Activated T-helper 2 cell treated with anti-CD3 and anti-CD28 coated beads, Interferon-gamma antibody, Interleukin-2, Interleukin-4, amounts not matched to agents 10 μg/mL and 5 μg/mL and 100 μg/mL, durations not matched to agents 14 hours and 24 hours and 36 hours (primary cell): ENCODE measurements at places on chromosomes 16 and 17.

GRCh38 chr17:65013613-65014391, 42.7 kb downstream of the GNA13 start:
- H3K4me3 ChIP-seq: no peak overlapping the region
- DNase-seq: no peak
- H3K36me3 ChIP-seq: peaks cover 81% of the 10 kb centered on the region
- no peaks in the 10 kb centered on the region for H3K27me3 ChIP-seq
- H3K4me1 ChIP-seq: peaks cover 58% of the 10 kb centered on the region

DNA sequence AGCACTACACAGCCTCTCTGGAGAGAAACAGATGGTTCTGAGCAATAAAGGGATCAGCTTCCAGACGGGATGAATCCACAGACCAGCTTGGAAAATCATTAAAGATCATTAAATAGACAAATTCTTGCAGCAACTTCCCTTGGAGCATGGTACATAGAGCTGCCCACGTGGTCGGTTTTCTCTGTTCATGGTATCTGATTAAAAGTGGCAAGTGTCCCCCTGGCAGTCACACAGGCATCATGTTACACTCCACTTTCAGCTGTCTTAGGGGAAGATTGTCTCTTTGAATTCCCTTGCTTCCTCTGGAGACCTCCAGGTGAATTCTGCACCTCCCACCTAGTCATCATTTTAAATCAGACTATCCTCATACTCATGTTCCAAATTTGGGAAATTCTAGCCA, 92.2 kb upstream of the CACNG3 start:
- H3K27ac ChIP-seq: no peak overlapping the region
- H3K36me3 ChIP-seq: peaks cover 15% of the 10 kb centered on the region
- DNase-seq: no peak
- H3K4me3 ChIP-seq: no peak overlapping the region

- H3K36me3 ChIP-seq: no peaks in the 10 kb centered on the region
- no peak overlapping the region for H3K27ac ChIP-seq
- peaks cover 8% of the 10 kb centered on the region for H3K4me1 ChIP-seq
- DNase-seq: no peak
- no peaks in the 10 kb centered on the region for H3K27me3 ChIP-seq
Measured at GRCh38 chr16:8877894-8878522, 4.1 kb upstream of the LITAFD start.

GRCh38 chr17:2025220-2025621, at the start of gene RTN4RL1:
Gene RTN4RL1, minus strand, starts transcription at chr17:2025334. Its CDS starts 469 bp downstream, at chr17:2024865.
- peaks cover 5% of the 10 kb centered on the region for H3K4me1 ChIP-seq
- DNase-seq: peak; percentile 73
- H3K36me3 ChIP-seq: no peaks in the 10 kb centered on the region

GRCh38 chr17:7436556-7437368, 1.5 kb downstream of the TMEM102 start:
- H3K27me3 ChIP-seq: peaks cover 20% of the 10 kb centered on the region
- H3K27ac ChIP-seq: peak overlapping the region; percentile 95
- H3K4me1 ChIP-seq: peaks cover 30% of the 10 kb centered on the region
- H3K4me3 ChIP-seq: peak overlapping the region; percentile 85

DNA sequence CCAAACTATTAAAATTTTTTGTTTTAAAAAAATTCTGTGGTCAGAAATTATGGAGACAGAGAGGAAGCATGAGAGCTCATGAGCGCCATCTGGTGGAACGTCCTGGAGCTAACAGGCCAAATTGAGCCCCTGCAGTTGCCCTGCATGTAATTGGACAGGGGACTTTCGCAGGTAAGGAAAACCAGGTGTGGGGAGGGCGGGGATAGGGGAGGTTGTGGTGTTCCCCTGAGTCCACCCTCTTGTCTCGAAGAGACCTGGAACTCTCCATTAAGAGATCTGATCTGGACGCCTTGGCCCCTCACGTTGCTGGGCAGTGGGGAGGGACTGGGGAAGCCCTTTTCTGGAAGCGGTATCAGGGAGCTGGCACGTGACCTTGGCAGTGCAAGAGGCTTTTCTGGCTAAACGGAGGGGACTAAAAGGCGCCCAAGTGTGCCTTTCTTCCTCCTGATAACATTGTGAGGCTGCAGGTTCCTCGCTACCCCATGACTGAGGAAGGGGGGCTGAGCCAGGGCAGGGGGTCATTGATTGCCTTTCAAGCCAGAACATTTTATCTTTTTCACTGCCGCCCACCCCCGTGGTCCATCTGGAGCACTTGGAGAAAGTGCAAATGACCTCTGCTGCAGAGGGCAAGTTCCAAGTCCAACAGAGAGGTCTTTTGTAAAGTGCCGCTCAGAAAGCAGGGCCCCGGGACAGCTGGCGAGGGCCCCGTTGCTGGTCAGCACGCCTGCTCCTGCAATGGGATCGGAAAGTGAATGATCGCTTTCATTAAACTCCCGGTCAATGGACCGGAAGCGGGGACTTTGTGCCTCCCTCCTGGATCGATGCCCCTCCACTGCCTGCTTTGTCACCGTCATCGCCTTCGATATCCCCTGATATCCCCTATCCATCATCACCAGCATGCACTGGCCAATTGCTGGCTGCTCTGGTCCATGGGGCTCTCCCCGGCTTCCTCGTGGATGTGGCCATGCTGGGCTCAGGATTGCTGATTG, 18.4 kb downstream of the PDILT start:
- peak; percentile 10 for DNase-seq
- peaks cover 4% of the 10 kb centered on the region for H3K27me3 ChIP-seq
- no peak overlapping the region for H3K4me3 ChIP-seq
- H3K36me3 ChIP-seq: no peaks in the 10 kb centered on the region

- no peak overlapping the region for H3K27ac ChIP-seq
- H3K4me1 ChIP-seq: peaks cover 7% of the 10 kb centered on the region
- peaks cover 44% of the 10 kb centered on the region for H3K27me3 ChIP-seq
- DNase-seq: no peak
Measured at GRCh38 chr16:86595983-86596605, 17.7 kb downstream of the FOXL1 start.

DNA sequence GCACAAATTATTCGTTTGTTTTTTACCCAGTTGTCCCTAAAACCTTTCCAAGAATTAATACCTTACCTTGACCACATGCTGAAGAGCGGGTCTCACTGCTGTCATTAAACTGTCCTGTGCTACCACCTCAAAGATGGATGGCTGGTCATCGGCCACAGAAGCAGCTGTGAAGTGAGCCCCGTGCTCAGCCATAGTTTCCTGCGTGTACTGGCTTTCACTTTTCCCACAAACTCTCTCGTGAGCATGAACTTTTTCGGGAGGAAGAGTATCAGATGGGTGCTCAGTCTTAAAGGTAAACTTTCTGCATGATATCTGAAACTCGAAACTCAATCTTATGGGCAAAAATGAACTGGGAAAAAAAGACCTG, 558 bp downstream of the PEX12 start:
- DNase-seq: no peak
- peaks cover 18% of the 10 kb centered on the region for H3K36me3 ChIP-seq
- H3K27me3 ChIP-seq: peaks cover 2% of the 10 kb centered on the region

GRCh38 chr17:81053041-81053970, 18.4 kb downstream of the BAIAP2 start:
- H3K36me3 ChIP-seq: no peaks in the 10 kb centered on the region
- DNase-seq: no peak
- no peak overlapping the region for H3K4me3 ChIP-seq
- H3K4me1 ChIP-seq: peaks cover 6% of the 10 kb centered on the region

GRCh38 chr17:35064516-35065215, 1.2 kb upstream of the RFFL start:
- no peak for DNase-seq
- H3K27me3 ChIP-seq: no peaks in the 10 kb centered on the region
- peaks cover 45% of the 10 kb centered on the region for H3K36me3 ChIP-seq
- peak overlapping the region; percentile 75 for H3K27ac ChIP-seq
- H3K4me1 ChIP-seq: peaks cover 58% of the 10 kb centered on the region
- no peak overlapping the region for H3K4me3 ChIP-seq

DNA sequence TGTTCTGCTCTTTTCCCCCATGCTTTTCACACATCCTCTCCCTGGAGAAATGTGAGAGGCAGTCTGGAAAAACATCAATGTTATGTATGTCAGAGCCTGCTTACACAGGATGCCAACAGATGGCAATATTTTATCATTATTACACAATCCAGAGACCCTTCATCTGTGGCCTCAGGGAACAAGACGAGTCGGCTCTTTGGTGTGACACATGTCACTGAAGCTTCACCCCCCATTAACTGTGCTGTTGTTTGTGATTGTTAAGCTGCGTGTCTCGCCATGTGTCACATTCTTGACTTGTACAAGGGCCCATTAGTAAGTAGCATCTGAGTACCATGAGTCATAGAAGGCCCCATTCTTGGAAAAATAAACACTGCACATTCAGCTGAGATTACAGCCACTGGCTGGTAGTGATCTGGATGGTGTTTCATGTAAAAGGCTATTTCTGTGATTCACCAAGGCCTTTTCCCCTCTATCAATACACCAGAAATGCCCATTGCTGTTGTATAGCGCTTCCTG, 682.1 kb upstream of the SOX9 start:
- no peak overlapping the region for H3K27ac ChIP-seq
- H3K27me3 ChIP-seq: no peaks in the 10 kb centered on the region
- DNase-seq: no peak
- H3K36me3 ChIP-seq: no peaks in the 10 kb centered on the region

- H3K4me1 ChIP-seq: no peaks in the 10 kb centered on the region
- DNase-seq: no peak
- H3K27me3 ChIP-seq: peaks cover 16% of the 10 kb centered on the region
- H3K27ac ChIP-seq: no peak overlapping the region
Measured at GRCh38 chr16:78645657-78646056, 546.2 kb downstream of the WWOX start.

- no peak for DNase-seq
- peaks cover 3% of the 10 kb centered on the region for H3K36me3 ChIP-seq
- peaks cover 12% of the 10 kb centered on the region for H3K27me3 ChIP-seq
- H3K27ac ChIP-seq: no peak overlapping the region
- H3K4me3 ChIP-seq: peak overlapping the region; percentile 20
- H3K4me1 ChIP-seq: peaks cover 13% of the 10 kb centered on the region
Measured at GRCh38 chr17:44901411-44901921, 2.2 kb upstream of the EFTUD2 start.

- H3K4me1 ChIP-seq: no peaks in the 10 kb centered on the region
- H3K27ac ChIP-seq: no peak overlapping the region
- no peaks in the 10 kb centered on the region for H3K27me3 ChIP-seq
- DNase-seq: no peak
Measured at GRCh38 chr16:86396901-86397311, 113.4 kb upstream of the FOXF1 start.

DNA sequence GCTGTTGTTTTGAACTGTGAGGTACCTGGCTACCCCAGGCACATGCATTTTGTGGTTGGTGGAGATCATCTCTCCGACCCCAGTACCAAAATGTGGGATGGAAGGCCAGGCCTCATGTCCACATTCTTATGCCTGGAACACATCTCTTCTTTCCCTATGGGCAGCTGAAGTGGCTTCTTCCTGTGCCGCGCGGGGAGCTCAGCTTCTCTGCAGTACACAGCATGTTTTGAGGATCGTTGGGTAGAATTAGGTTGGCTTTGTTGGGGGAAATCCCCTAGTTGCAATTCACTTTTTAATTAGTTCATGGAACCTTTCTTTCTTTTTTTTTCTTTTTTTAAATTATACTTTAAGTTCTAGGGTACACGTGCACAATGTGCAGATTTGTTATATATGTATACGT, 242.1 kb downstream of the MSI2 start:
- H3K27ac ChIP-seq: no peak overlapping the region
- H3K36me3 ChIP-seq: no peaks in the 10 kb centered on the region
- no peak overlapping the region for H3K4me3 ChIP-seq
- no peaks in the 10 kb centered on the region for H3K27me3 ChIP-seq

DNA sequence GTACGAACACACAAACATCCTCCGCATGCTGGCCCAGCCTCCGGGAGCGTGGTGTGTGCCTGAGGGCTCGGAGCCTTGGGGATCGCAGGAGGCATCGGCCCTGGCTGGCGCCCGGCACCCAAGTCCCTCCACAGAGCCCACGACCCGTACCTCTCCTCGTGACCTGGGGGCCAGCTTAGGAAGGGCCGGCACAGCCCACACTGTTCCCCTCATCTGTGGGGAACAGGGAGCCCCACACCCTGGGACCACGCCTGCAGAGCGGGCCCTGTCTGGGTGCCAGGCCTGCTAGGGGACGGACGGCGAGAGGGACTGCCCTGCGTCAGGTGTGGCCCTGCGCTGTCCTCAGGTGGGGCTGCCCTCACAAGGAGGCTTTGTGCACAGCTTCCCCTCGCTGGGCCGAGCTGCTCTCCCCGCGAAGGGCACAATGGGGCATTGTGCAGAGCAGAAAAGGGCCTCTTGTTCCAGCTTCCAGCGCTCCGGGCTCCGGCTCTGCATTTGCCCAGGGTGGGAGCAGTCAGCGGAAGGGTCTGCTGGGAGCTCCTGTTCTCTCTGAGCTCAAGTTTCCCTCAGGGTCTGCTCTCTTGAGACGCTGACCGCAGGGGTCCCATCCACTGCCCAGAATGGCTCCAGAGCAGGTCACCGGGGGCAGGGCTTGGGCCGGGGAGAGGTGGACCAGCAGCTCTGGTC, 1.7 kb upstream of the LMF1 start:
- peaks cover 8% of the 10 kb centered on the region for H3K4me1 ChIP-seq
- H3K36me3 ChIP-seq: peaks cover 7% of the 10 kb centered on the region
- no peak for DNase-seq
- H3K4me3 ChIP-seq: no peak overlapping the region

- H3K27me3 ChIP-seq: no peaks in the 10 kb centered on the region
- no peaks in the 10 kb centered on the region for H3K4me1 ChIP-seq
- DNase-seq: no peak
- H3K4me3 ChIP-seq: no peak overlapping the region
Measured at GRCh38 chr16:61569028-61569427, 467.2 kb downstream of the CDH8 start.

DNA sequence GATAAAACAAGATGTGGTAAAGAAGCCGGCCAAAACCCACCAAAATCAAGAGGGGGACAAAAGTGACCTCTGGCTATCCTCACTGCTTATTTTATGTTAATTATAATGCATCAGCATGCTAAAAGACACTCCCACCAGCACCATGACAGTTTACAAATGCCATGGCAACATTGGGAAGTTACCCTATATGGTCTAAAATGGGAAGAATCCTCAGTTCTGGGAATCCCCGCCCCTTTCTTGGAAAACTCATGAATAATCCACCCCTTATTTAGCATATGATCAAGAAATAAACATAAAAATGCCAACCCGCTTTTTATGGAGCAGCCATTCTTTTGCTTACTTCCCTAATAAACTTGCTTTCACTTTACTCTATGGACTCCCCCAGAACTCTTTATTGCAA, 25.6 kb downstream of the CMTR2 start:
- H3K27me3 ChIP-seq: peaks cover 23% of the 10 kb centered on the region
- no peak overlapping the region for H3K27ac ChIP-seq
- H3K36me3 ChIP-seq: no peaks in the 10 kb centered on the region
- no peaks in the 10 kb centered on the region for H3K4me1 ChIP-seq
- no peak overlapping the region for H3K4me3 ChIP-seq
- DNase-seq: no peak

- peaks cover 78% of the 10 kb centered on the region for H3K36me3 ChIP-seq
- no peak for DNase-seq
- H3K4me3 ChIP-seq: no peak overlapping the region
- no peak overlapping the region for H3K27ac ChIP-seq
Measured at GRCh38 chr16:87848676-87849345, 20.5 kb downstream of the SLC7A5 start.
